Dorsolateral prefrontal cortex (tissue), 122 donors: ENCODE measurements at places on chromosomes 3 and 15.

- DNase-seq, result no peak
These were observed 1065.1 kb downstream of the AGBL1 start for GRCh38 chr15:87144775-87145174.

GRCh38 chr15:101148166-101148880, 103.5 kb downstream of the CHSY1 start:
- no peak for DNase-seq

DNA sequence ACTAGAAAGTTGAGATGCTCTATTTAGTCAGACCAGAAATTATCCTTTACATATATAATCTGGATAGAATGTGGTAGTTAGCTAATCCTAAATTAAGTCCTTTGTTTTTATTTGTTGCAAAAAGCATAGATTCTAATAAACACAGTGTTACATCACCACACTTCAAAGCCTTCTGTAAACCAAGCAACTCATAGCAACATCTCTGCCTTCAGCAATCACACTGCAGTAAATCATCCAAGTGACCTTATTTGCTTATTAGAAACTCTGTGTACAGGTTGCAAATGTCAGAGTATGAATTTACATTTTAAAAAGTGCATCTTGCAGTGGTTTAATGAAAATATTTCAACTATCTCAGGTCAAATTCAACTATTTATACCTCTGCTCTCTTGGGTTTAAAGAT, 242.5 kb downstream of the GBE1 start:
- DNase-seq, result no peak

- DNase-seq, result peak; percentile 73
These were observed 47.2 kb downstream of the IGSF11 start for GRCh38 chr3:118987477-118987876.

- no peak for DNase-seq
These were observed 180.4 kb upstream of the ROPN1 start for GRCh38 chr3:124172283-124172682.

GRCh38 chr3:185537369-185537970, 14.9 kb downstream of the LIPH start:
- no peak for DNase-seq
